Hematopoietic multipotent progenitor cell (in vitro differentiated cells): ENCODE measurements at places on chromosomes 1 and 21.
A peak's percentile ranks its signal among the peaks of the same experiment; 100 is the strongest.

DNA sequence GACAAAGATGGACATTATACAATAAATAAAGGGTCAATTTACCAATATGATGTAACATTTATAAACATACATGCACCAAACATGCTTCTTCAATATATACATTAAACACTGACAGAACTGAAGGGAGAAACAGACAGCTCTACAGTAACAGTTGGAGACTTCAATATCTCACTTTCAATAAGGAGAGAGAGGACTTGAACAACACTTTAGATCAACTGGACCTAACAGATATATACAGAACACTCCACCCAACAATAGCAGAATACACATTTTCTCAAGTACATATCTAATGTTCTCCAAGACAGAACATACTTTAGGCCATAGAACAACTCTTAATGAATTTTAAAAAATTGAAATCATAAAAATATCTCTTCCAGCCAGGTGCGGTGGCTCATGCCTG is 50.6 kb upstream of the TTC39A start:
- DNase-seq, result no peak

GRCh38 chr1:201542309-201543035 is 3.5 kb downstream of the NAV1 start:
- no peak for DNase-seq

GRCh38 chr1:224292419-224292818 is 37.6 kb downstream of the NVL start:
- DNase-seq, result no peak

GRCh38 chr1:198681831-198682759 is 43.3 kb downstream of the PTPRC start:
- DNase-seq, result peak; percentile 98

- no peak for DNase-seq
Measured at GRCh38 chr1:24771574-24771973, 26.3 kb downstream of the CLIC4 start.

GRCh38 chr1:203493901-203494300 is at the start of gene OPTC:
Gene OPTC, plus strand, starts transcription at chr1:203494153. Its CDS starts 1,853 bp downstream, at chr1:203496006.
- DNase-seq, result no peak

- DNase-seq, result no peak
Measured at GRCh38 chr1:38541223-38541622, 318.3 kb downstream of the RRAGC start.

DNA sequence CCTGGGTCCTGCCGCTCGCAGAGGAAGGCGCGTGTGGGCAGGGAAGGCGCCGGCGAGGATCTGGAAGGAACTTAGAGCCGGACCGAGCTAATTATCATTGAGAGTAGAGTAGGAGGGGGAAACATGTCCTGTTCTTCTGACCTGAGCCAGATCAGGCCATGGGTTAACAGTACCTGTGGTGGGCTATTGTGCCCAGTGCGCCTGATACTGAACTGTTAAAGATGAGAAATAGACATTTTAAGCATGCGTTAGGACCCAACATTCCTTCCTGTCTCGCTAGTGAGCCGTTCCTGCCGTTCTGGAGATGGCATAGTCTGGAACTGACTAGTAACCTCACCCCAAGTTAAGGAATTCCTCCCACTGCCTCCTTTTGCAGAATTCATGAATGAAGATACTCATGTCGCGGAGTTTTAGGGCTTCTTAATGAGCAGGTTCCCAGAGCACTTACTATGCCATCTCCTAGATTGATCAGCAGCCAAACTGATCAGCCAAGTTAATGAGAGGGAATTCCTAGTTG is 870 bp downstream of the STRIP1 start:
- no peak for DNase-seq

DNA sequence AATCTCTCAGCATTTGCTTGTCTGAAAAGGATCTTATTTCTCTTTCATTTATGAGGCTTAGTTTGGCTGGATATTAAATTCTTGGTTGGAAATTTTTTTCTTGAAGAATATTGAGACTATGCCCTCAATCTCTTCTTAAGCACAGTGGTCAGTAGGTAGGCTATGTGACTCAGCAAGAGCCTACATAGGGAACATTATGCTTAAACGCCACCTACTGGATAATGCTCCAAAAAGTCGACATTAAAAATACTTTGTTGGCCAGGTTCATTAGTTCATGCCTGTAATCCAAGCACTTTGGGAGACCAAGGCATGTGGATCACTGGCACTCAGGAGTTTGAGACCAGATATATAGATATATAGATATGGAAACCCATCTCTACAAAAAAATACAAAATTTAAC is 678.0 kb upstream of the USP24 start:
- no peak for DNase-seq

- DNase-seq, result no peak
Measured at GRCh38 chr1:154353460-154353904, 28.2 kb downstream of the ATP8B2 start.

DNA sequence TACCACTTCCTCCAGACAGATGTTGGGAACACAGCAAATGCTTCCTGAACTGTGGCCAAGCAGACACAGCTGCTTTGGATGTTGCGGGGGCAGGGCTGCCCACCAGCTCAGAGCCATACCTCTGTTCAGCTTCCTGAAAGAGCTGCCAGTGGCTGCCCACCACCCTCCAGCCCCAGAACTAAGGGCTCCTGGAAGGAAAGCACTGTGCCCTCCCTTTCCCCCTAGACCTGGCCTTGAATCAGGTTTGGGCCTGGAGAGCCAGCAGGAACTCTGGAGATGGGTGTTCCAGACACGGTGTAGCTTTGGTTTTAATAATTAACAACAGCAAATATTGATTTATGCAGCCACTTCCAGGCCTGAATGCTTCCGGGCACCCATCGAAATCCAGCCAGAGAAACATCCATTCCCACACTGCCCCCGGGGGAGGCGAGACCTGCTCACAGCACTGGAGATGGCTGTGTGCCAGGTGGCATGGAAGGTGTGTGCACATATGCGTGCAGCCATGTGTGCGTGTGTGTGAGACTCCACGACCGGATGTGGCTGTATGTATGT is 45.7 kb downstream of the RAP1GAP start:
- no peak for DNase-seq
